Stimulated activated CD4-positive, alpha-beta T cell treated with anti-CD3 and anti-CD28 coated beads, TNF-alpha, amount 100 ng/mL, for 24 hours (primary cell): ENCODE measurements at places on chromosomes 13 and 19.

- no peak for DNase-seq
These were observed 17.0 kb upstream of the SPC24 start for GRCh38 chr19:11172576-11172975.

- no peak for DNase-seq
These were observed 917 bp downstream of the SPC24 start for GRCh38 chr19:11154683-11155047.

DNA sequence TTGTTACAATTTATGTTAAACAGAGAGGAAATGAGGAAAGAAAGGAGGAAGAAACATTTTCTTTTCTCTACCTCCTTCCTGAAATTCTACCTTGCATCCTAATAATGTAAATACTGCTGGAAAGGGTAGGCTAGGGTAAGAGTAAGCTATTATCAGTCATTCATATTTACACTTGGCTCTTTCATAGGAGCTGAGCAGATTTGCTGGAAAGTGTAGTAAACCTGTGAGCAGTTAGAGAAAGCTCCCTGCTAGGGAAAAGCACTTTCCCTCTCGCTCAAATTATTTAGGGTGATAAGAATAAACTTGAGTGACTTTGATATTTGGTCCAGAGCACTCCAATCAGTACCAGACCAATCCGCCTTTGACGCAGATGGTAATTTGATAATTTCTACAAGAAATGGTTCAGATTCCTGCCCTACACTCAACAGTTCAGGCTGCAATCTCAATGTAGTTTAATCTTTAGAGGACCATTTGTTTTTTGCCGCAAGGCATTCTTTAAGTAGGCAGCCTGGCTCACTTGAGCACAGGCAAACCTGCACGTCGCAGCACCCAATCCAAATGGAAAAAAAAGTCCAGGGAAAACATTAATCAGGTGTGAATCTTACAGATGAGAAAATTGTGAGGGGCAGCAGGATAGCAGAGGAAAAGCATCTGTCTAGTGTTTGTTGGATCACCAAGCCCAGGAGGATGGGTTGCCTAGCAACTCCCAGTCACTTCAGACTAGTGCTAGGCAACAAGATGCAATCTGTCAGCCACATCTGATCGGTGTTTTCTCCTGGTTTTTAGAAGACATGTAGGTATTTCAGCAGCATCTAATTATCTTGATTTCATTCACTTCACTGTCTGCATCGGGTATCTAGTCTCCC lies 68.6 kb upstream of the KL start:
- DNase-seq: no peak

- no peak for DNase-seq
These were observed 79.5 kb downstream of the PCDH9 start for GRCh38 chr13:67150608-67151007.

- DNase-seq: no peak
These were observed at the start of gene ICAM4 for GRCh38 chr19:10286803-10287737. TSS of gene ICAM4 (plus strand) at chr19:10286955. CDS start at chr19:10287013, 58 bp downstream.

DNA sequence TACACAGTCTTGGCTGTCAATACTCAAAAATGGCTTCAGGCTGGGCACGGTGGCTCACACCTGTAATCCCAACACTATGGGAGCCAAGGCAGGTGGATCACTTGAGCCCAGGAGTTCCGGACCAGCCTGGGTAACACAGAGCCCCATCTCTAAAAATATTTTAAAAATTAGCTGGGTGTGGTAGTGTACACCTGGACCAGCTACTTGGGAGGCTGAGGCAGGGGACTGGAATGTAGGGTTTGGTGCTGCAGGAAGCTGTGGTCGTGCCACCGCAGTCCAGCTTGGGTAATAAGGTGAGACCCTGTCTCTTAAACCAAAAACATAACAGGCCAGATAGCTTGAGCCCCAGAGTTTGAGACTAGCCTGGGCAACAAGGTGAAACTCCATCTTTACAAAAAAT lies 6.7 kb upstream of the CHERP start:
- no peak for DNase-seq

DNA sequence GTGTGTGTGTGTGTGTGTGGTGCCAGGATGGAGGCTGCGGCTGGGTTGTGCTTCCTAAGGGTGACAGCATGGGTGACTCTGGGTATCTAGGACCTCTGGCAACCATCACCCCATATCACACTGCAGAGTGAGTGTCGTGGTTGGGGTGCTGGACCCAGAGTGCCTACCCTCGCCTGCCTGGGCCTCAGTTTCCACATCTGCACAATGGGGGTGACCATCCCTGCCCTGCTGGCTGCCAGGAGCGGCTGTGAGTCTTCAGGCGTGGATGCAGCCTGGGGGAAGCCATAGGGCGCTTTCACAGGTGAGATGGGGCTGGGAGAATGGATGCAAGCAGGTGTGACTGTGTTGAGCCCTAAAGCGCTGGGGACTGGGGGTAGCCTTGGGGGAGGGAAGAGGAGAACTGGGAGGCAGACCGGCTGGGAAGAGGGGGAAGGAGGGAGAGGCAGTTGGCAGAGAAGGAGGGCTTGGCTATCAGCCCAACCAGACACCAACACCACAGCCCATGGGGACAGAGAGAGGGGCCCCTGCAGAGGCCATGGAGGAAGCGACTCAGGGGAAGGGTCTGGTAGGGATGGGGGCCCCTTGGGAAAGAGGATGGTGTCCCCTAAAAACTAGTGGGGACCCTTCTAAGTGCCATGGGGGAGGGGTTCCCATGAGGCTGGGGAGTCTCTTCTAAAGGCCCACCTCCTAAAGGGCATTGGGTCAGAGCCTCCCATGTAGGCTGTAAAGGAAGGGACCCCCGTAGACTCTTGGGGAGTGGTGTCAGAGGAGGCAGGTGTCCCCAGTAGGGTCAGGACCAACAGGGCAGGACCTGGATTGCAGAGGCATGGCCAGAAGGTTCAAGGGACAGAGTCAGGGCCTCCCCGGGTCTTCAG lies 1.7 kb downstream of the PLPPR2 start:
- DNase-seq: no peak

GRCh38 chr19:54517483-54517882 lies 14.9 kb downstream of the LAIR2 start:
- DNase-seq: peak; percentile 29

DNA sequence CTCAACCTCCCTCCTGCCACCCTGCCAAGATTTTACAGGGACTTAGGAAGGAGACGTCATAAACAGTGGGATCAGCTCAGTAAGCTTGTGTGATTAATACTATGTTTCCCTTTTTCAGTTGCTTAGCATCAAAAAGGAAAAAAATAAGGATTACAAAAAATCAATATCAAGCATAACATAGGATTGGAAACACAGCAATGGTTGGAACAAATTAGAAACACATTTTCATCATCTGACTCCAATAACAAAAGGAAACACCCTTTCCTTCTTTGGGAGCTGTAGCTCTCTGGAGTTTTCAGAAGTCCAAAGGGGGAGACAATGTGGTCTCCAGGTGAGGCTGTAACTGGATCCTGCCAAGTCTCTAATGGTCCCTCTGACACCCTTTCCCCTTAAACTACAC lies 233.4 kb downstream of the B3GLCT start:
- no peak for DNase-seq

- no peak for DNase-seq
These were observed 56.2 kb downstream of the ABCC4 start for GRCh38 chr13:95245071-95245470.

DNA sequence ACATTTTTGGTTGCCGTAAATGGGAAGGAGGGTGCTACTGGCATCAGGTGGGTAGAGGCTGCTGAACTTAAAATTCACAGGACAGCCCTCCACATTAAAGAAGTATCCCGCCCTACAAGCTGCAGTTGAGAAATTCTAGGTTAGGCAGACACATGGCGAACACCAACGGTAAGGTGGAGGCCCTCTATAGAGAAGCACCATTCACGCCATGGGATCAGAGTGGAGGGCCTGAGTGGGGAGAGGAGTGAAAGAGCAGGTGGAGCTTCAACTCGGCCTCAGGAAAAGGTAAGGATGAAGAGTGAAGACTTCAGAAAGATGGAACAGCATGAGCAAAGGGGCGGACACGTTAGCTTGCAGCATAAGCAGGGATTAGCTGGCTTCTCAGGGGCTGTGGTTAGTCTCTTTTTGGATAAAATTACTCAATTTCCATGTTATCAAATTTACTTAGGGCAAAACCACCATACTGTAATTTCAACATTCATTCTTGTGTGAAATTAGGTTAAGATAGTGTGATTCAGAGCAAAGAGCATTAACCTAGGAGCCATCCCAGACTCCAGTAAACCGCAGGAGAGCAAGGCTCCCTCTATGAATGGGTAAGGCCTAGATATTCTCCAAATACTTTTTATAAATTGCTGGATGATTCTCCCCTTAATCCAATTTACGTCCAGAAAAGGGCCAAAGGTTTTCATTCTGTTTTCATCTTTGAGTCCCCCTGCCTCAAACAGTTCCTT lies 1.2 kb downstream of the EEF1AKMT1 start:
- DNase-seq: no peak

DNA sequence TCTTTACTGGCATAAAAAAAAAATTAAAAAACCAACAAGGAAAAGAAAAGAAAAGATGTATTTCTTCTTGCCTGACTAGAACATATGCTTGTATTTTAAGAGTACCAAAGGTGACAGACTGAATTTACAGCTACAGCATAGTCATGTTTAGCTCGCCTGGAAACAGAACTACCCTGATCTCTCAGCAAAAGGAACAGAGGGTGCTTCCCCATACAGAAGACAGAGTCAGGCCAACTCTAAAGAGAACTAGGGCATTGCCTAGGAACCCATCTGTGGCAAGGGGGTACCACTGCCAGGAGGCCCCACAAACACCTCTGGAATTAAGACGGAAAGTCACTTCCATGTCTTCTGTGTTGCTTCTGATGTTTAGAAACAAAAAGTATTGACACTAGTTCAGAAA lies 252.1 kb upstream of the STARD13 start:
- no peak for DNase-seq

GRCh38 chr13:89726690-89727435 lies 1620.6 kb upstream of the MIR17HG start:
- no peak for DNase-seq

- DNase-seq: no peak
These were observed 484.2 kb downstream of the ZNF536 start for GRCh38 chr19:30856376-30856775.

- no peak for DNase-seq
These were observed 141.9 kb downstream of the SLC7A1 start for GRCh38 chr13:29453617-29454011.

- no peak for DNase-seq
These were observed 230.0 kb downstream of the DCT start for GRCh38 chr13:94249512-94249911.

DNA sequence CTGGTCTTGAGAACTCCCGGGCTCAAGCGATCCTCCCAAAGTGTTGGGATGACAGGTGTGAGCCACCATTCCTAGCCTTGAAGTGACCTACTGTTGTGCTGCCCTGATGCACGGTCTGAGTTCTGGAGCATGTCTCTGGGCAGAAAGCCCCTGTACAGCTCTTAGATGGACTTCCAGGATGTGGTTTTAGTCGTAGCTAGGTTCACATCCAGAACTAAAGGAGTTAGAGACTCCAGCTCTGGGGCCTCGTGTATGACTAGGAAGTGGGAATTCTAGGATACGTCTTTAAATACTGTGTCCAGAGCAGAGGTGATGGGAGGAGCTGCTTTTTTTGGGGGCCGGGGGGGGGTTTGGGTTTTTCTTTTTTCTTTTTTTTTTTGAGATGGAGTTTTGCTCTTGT lies 12.2 kb downstream of the UPF1 start:
- no peak for DNase-seq

- DNase-seq: no peak
These were observed 74.2 kb upstream of the CSNK1A1L start for GRCh38 chr13:37179645-37180044.
